ENCODE measurements at places on chromosomes 3 and 15.

DNA sequence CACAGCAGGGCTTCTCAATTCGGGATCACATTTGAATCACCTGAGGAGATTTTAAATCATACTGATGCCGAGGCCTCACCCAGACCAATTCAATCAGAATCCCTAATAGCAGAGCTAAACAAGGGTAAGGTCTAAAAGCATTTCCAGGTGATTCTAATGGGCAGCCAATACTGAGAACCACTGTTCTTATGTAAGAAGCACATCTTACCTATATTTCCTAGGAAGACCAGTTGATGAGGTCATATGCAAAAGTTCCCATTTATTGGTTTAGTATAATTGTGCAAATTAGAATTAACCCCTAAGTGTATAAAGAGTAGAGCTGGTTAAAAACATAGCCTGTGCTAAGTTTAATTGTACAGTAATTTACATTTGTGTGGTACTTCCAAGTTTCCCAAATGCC, 2.1 kb downstream of the TIGIT start:
- no peak for DNase-seq

GRCh38 chr3:114356066-114356465, 62.2 kb downstream of the TIGIT start:
- DNase-seq: no peak

- no peak for DNase-seq
Measured at GRCh38 chr15:85767785-85768529, 26.8 kb downstream of the KLHL25 start.

- DNase-seq: no peak
Measured at GRCh38 chr3:135301670-135302069, 506.6 kb downstream of the EPHB1 start.

GRCh38 chr3:70383360-70383831, 71.0 kb upstream of the MDFIC2 start:
- no peak for DNase-seq

GRCh38 chr15:21267671-21268395, 172.5 kb downstream of the POTEB3 start:
- DNase-seq: no peak

GRCh38 chr15:95865330-95865739, 465.2 kb upstream of the NR2F2 start:
- DNase-seq: no peak

DNA sequence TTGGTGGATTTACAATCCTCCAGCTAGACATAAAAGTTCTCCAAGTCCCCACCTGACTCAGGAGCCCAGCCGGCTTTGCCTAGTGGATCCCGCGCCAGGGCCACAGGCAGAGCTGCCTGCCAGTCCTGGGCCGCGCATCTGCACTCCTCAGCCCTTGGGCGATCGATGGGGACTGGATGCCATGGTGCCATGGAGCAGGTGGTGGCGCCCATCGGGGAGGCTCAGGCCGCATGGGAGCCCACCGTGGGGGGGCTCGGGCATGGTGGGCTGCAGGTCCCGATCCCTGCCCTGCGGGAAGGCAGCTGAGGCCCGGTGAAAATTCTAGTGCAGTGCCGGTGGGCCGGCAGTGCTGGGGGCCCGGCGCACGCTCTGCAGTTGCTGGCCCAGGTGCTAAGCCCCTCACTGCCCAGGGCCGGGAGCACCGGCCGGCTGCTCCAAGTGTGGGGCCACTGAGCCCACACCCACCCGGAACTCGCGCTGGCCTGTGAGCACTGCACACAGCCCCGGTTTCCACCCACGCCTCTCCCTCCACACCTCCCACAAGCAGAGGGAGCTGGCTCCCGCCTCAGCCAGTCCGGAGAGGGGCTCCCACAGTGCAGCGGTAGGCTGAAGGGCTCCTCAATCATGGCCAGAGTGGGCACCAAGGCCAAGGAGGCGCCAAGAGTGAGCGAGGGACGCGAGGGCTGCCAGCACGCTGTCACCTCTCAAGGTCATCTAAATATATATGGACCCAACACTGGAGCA, 38.8 kb upstream of the IGSF11 start:
- no peak for DNase-seq

DNA sequence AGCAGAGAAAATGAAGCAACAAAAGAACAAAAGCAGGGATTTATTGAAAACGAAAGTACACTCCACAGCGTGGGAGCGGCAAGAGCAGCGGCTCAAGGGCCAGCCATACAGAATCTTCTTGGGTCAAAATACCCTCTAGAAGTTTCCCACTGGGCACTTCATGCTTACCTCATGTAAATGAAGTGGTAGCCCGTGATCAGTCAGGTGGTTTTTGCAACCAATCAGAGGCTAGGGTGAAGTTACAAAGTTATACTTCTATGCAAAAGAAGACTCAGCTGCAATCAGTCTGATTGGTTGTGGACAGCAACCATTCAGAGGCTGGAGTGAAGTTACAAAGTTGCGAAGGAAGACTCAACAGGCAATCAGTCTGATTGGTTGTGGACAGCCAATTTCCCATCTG, 37.8 kb upstream of the TRH start:
- DNase-seq: no peak

GRCh38 chr3:77412584-77412983, 372.7 kb downstream of the ROBO2 start:
- DNase-seq: no peak

DNA sequence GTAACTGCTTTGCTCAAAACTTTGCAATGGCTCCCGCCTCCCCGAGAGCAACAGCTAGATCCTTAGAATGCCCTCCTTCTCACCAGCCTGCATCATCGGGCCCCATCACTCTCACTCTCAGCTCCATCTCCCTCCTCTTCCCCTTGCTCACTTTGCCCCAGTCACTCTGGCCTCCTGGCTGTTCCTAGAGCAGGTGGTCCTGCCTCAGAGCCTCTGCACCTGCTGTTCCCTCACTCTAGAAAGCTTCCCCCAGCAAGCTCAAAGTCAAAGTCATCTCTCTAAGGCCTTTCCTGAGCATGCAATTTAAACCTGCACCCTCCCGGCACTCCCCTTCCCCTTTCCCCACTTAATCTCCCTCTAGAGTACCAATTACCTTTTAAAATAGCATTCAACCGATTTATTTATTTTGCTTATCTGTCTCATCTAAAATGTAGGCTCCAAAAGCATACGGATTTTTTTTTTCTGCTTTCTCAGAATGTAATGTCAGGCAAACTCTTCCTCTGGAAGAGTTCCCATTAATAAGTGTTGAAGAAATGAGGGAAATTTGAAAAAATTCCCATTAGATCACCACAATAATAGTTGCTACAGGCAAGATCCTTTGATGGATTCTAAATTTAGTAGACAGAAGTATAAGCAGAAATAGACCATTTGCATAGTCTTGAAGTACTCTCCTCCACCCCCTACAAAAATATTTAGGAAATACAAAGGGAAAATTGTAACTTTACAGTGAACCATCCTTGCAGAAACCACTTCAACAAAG, 15.9 kb upstream of the HES1 start:
- DNase-seq: no peak
